ENCODE measurements at places on chromosomes 6 and 20.
A peak's percentile ranks its signal among the peaks of the same experiment; 100 is the strongest.

- no peak for DNase-seq
Observed at GRCh38 chr20:29878281-29878741, 1379.2 kb upstream of the DEFB115 start.

DNA sequence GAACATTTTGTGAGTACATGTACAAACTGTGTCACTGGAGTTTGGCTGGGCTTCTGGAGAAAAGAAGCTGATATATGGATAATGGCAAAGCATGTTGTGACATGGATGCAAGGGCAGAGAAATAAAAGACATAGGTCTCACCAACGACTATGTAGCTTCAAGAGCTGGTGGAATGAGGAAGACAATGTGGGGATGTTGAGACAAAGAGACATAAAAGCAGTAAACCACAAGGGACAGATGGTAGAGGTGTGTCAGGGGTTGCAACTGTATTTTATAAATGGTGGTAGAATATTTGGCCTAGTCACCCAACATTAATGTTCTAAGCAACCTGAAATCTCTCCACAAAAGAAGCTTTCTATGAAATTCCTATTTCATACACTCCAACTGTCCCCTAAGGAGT is 199.0 kb downstream of the KCNQ5 start:
- DNase-seq: peak; percentile 10

DNA sequence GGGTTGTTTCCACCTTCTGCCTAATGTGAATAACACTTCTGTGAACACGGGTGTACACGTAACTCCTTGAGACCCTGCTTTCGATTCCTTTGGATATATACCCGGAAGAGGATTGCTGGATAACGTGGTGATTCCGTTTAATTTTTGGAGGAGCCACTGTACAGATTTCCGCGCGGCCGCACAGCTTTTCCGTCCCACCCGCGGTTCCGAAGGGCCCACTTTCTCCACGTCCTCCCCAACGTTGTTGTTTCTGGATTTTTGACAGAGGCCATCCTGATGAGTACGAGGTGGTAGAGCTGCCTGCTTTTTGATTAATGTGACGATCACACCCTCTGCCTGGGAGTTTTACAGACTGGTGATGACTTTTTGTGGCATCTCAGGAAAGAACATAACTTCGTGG is 114.0 kb downstream of the MYLK4 start:
- DNase-seq: no peak

DNA sequence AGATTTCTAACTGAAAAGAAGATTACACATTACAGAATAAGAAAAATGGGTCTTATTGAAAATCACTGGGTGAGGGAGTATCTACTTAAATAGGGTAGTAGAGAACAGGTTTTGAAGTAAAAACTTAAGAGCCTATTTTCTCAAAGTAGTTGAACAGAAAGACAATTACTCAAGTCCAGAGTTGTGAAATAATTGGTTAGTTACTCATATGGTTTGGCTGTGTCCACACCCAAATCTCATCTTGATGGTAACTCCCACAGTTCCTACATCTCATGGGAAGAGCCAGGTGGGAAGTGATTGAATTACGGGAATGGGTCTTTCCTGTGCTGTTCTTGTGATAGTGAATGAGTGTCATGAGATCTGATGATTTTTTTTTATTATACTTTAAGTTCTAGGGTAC is 1035.3 kb upstream of the GJE1 start:
- no peak for DNase-seq

DNA sequence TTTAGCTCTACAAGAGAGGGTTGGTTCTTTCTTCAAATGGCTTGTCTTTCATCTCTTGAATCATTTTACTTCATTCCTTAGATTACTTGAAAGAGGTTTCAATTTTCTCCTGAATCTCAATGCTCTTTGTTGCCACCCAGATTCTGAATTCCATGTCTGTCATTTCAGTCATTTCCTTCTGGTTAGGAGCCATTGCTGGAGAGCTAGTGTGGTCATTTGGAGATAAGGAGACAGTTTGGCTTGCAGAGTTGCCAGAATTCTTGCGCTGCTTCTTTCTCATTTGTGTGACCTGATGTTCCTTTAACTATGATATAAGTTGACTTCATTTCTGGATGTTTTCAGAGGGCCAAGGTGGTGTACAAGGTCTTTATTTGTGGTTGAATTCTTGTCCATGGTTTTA is 157.8 kb downstream of the SLC22A3 start:
- no peak for DNase-seq

- no peak for DNase-seq
Observed at GRCh38 chr20:8639112-8639778, 429.6 kb upstream of the PLCB4 start.

GRCh38 chr20:1075616-1076015 is 42.8 kb upstream of the PSMF1 start:
- no peak for DNase-seq

DNA sequence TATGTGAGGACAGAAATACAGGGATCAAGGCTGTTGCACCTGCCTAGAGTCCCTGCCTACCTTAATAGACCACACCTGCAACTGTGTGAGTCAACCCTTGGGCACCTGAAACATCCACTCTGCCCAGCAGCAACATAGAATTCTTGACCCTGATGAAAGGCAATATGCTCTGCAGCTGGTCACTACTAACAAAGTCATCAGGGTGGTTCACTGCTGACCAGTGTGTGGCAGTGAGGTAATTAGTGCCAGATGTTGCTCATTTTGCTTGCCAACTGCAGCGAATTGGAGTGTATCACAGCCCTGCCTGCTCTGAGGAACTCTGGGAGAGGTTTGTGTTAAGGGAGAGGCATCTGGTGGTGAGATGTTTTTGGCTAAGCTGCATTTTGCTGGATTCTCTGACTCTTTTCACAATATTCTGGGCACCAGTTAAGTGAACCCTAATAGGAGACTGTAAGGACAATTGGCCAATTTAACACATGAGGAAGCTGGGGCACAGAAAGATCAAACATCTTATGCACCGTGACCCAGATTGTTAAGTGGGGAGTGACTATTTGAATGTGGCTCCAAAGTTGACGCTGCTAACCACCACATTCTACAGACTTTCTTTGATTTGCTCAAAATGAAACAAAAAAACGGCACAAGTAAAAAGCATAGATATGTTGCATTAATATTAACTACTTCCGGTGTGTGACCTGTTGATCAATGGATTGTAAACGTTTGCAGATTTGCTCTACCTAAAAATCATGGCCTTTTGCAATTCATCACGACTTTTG is 61.9 kb upstream of the OPRM1 start:
- no peak for DNase-seq

- DNase-seq: no peak
Observed at GRCh38 chr6:3755637-3756545, 4.4 kb upstream of the PXDC1 start.

DNA sequence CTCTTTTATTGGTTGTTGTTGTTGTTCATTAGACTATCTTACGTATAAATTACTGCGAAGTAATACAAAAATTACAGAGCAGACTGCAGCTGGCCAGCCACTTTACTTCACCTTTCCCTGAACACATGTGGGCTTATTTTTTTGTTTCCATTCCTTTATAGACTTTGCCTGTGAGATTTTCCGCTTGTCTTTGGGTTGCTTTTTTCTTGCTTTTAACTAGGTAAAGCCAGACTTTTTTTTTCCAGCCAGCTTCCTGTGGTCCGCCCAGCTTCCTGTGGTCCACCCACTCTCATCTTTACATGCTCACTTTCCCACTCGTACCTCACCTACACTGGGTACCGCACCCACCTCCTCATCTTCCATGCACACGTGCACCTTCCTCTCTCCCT is 79.0 kb downstream of the IPCEF1 start:
- no peak for DNase-seq

DNA sequence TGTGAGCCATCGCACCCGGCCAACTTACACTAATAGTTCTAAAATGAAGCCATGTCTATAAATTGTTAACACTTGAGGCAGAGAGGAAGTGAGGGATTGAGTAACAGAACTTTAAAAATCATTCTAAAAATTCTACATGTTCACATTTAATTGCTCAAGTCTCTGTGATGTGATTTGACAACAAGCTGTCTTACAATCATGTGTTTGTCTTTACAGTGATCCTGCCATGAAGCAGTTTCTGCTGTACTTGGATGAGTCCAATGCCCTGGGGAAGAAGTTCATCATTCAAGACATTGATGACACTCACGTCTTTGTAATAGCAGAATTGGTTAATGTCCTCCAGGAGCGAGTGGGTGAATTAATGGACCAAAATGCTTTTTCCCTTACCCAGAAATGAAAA is 23.6 kb downstream of the GTF2H5 start:
- DNase-seq: no peak

- DNase-seq: no peak
Observed at GRCh38 chr6:168708984-168709383, 268.0 kb downstream of the SMOC2 start.

- DNase-seq: no peak
Observed at GRCh38 chr6:1894954-1895353, 285.2 kb downstream of the FOXC1 start.

- no peak for DNase-seq
Observed at GRCh38 chr20:46023999-46024398, 5.0 kb upstream of the SLC12A5 start.

- DNase-seq: no peak
Observed at GRCh38 chr20:25352746-25353145, 37.9 kb downstream of the ABHD12 start.

GRCh38 chr20:13344671-13345070 is 123.6 kb downstream of the ISM1 start:
- no peak for DNase-seq

DNA sequence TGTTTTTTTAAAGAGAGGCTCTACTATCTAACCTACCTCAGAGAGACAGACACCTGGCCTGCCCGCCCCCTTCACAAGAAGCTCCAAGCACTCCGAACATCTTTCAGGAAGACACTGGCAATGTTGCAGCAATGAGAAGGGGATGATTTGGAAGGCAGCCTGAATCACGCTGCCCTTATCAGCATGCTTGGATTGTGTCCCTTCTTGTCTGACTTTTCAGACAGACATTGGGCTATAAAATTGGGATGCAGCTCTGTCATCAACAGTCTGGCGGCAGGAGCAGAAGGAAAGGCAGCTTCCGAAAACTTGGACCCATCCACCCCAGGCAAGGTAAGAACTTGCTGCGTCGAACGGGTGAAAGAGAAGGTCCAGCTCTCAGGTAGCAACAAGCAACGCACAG is 56.0 kb downstream of the CDK5RAP1 start:
- DNase-seq: no peak

- DNase-seq: no peak
Observed at GRCh38 chr20:11379257-11380011, 538.3 kb upstream of the BTBD3 start.

GRCh38 chr6:137427656-137428290 is 66.4 kb downstream of the OLIG3 start:
- DNase-seq: no peak

DNA sequence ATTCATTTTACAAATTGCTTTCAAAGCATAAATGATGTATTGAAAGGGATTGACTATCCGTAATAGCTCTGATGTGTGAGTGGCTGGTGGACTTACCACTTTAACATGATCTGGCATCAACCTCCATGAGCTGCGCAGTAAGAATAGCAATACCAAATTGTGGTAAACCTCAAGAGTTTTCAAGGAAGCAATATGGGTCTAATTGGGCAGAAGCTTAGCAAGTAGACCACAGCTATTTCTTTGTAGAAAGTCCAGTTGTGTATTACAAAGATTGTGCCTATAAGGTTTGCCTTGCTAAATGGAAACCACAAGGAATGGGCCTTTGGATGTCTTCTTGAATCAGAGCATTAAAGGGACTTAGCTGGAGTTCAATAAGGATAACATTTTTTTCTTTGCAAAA is 736.6 kb downstream of the KIF16B start:
- DNase-seq: no peak

DNA sequence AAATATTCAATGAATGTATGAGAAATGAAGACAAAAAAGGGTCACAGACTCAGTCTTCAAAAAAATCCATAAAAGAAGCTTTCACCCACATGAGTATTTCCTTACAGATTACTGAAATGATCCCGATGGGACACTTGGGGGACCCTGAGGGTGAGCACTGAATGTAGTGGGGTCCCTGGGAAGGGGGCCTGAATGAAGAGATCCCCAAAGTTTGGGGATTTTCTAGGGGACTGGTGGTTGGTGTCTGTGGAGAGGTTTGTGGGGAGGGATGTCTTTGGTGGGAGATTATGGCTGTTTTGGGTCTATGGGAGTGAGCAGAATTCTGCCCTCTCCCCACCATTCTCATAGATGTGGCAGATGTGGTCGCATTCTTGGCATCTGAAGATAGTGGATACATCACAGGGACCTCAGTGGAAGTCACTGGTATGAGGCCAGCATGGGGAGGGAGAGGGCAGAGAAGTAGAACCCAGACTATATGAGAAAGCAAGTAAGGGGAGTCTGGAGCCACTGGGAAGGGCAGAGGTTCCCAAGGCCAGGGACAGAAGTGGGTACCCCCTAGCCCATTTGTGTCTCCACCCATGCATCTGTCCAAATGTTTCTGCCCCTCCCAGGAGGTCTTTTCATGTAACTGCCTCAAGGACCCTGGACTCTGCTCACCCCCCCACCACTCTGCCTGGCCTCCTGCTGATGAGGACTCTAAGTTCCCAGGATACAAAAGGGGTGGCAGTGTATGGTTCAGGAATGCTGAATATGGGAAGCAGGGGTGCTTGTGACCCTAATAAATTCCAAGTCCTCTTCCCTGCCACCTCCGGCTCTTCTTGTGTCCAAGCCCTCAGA is 1.8 kb downstream of the HSD17B8 start:
- no peak for DNase-seq

GRCh38 chr6:45477790-45478189 is 100.1 kb upstream of the SUPT3H start:
- DNase-seq: peak; percentile 22

- no peak for DNase-seq
Observed at GRCh38 chr6:89944181-89944755, 50.0 kb downstream of the GJA10 start.

DNA sequence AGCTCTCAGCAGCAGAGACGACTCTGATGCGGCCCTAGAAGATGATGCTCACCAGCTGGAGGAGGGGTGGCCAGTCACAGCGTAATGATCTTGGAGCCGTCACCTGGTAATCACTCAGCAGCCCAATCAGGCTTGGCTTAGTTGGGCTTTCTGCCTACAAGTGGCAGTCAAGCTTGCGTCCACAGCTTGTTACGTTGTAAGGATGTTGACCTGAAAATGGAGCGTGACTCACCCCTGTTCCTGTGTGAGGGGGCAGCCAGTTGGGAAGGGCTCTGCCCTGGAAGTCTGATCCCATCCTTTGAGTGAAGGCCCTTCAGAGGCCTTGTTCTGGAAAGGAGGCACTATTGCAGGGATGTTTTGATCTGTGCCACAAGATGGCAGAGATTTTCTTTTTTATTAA is 49.8 kb downstream of the SPATA2 start:
- no peak for DNase-seq

DNA sequence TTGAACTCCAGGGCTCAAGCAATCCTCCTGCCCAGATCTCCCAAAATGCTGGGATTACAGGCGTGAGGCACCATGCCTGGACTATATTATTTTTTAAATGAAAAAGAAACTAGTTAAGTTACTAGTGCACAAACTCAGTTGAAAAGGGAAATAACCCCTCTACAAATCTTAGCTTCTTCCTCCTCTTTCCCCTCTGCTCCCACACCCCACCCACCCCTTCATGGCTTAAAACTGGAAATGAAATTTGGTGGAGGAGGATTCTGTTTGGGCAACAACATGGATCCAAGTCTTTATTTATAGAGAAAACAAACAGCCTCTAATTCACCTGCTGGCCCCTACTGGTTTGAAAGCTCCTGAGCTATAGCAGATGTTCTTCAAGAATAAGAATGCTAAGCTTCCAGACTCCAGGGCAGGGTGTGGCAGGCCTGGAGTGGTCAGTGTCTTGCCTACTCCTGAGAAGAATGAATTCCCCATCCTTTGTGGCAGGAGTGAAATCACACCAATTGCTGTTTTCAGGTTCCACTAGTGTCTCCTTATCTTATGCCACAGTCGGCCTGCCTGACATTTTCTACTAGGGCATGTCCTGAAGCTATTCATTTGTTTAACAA is 73.5 kb downstream of the ZFP64 start:
- DNase-seq: no peak
